ENCODE measurements at places on chromosomes 2 and 18.

DNA sequence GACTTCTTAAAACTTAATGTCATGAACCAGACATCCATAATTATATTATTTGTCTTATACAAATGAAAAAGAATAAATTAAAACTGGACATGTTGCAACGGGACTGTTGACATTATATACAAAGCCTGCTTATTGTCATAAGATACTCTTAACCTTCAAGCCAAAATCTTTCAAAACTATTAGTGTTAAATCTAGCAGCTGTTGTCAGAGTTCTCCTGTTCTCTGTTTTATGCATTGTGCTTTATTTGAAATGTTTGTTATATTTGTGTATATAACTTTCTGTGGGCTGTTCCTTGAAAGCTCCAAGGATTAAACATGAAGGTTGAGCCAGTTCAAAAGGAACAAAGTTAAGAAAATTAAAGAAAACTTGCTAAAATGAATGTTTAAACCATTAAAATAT is 335.5 kb upstream of the NT5C1B start:
- no peak for DNase-seq

GRCh38 chr2:178692845-178693244 is 114.4 kb downstream of the TTN start:
- DNase-seq: no peak

GRCh38 chr2:119366161-119366648 is 429 bp downstream of the C2orf76 start:
- peak; percentile 27 for DNase-seq

DNA sequence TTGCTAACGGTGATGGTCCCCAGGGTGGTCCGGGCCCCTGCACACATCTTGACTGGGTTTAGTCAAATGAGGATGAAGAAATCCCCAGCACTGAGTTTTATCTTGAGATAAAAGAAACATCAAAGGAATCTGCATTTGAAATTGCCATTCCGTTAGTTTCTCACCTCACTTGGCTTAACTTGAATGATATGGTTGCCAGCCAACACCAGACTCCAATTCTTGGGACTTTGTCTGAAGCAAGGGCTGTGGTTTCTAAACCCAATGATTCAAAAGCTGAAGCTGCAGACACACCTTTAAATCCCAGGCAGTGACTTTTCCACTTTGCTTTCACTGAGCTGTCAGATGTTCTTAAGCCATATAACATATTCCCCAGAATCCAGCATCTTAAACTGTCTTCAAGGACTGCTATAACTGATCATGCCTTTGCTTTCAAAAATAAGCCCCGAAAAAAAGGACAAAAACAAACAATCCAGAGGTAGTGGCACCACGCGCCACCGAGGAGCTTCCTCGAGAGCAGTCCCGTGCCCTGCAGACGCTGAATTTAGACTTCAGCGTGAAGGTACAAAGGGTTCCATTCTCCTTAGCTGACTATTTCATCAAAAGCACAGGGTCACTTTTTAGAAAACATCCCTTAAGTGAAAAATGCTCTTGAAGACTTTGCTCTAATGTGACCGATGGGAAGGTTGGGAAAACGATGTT is 189.3 kb downstream of the HDAC4 start:
- no peak for DNase-seq

DNA sequence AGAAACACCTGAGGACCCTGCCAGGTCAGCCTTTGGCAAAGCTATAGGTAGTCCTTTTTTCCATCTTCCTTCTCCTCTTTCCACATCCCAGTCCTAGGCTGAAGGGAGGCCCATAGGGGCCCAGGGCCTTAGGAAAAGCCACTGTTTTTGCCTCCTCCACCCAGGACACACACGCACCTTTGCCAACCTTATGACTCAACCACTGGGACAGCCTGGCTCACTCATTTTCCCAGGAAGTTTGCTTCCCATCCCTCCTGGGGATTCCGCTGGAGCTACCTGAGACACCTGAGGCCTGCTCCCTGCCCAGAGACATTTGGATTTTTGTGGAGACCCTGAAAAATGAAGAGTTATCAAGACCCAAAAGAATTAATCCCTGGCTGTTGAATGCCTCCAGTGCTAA is 273.4 kb upstream of the SIX2 start:
- DNase-seq: no peak

- DNase-seq: no peak
These were observed 64.7 kb downstream of the CCDC178 start for GRCh38 chr18:33375829-33376228.

DNA sequence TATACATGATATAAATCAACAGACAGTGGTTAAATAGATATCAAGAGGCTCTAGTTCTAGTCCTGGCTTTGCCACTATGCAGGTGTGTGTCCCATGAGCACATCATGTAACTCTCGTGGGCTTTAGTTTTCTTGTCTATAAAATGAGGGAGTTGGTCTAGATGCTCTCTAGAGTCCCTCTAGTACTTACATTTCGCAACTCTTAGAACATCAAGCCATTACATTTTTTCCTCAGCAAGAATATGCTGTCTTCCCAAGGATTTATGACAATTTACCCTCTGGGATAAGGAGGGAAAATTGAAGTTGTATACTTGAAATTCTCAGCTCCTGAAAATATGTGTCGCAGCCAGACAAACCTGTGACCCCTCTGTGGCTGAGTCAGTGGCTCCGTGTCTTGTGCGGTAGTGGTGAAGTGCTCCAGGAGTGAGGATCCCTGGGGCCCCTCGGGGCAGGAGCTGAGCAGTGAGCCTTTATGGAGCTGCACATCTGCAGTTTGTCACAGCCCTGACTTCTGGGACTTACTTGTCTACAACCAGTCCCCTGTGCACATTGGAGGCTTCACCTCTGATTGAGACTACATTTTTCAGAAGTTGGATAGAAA is 6.8 kb downstream of the PKP4 start:
- DNase-seq: no peak

DNA sequence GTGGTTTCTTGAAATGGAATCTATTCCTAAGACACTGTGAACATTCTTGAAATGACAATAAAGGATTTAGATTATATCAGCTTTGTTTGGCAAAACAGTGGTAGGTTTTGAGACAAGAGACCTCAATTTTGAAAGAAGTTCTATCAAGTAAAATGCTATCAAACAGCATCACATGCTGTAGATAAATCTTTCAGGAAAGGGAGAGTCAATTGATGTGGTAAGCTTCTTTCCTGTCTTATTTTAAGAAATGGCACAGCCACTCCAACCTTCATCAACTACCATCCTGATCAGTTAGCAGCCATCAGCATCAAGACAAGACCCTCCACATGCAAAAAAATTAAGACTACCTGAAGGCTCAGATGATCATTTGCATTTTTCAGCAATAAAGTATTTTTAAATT is 495.4 kb downstream of the TRIB2 start:
- no peak for DNase-seq

GRCh38 chr2:181760521-181760920 is 80.2 kb upstream of the NEUROD1 start:
- no peak for DNase-seq

DNA sequence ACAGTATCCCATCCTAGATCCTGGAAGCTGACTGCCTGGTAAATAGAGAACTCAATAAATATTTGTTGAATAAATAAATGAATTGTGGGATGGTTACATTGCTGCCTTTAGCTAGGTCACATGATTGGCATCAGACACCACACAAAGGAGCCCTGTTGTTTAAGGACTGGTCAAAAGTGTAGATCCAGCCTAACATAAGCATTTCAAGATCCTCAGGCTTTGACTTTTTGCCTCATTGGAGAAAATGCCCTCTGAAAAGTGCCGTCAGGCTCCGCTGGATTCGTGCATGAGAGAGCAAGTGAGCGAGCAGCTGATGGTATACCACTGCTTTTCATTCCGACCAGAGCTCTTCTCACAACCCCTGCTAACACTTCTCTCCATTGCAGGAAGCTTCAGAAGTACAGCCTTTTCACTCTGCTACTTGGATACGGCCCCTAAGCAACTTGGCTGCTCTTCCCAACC is 1.3 kb upstream of the ZNF24 start:
- DNase-seq: peak; percentile 33

GRCh38 chr2:223071139-223071538 is 19.1 kb downstream of the KCNE4 start:
- DNase-seq: no peak

GRCh38 chr2:202687276-202687675 is 52.5 kb downstream of the FAM117B start:
- no peak for DNase-seq

- no peak for DNase-seq
These were observed 889 bp downstream of the ZC3H15 start for GRCh38 chr2:186486651-186487647.

GRCh38 chr18:8224576-8224975 is 384.7 kb upstream of the RAB12 start:
- DNase-seq: no peak

DNA sequence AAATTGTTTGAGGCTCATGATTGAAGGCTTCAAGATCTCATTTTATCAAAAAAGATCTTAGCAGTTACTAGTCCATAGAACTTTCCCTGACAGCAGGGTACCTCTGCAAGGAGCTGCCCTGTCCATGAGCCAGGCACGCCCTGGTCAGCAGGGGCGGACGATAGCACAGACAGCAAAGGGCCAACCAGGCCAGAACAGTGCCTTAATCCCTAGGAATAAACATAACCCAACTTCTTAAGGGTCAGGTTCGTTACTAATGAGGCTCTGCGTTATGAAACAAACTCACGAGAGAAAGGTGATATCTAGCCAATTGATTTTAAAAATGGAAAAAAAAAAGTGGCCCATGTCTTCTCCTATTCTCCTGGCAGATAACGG is 59.2 kb downstream of the BCL2 start:
- no peak for DNase-seq

DNA sequence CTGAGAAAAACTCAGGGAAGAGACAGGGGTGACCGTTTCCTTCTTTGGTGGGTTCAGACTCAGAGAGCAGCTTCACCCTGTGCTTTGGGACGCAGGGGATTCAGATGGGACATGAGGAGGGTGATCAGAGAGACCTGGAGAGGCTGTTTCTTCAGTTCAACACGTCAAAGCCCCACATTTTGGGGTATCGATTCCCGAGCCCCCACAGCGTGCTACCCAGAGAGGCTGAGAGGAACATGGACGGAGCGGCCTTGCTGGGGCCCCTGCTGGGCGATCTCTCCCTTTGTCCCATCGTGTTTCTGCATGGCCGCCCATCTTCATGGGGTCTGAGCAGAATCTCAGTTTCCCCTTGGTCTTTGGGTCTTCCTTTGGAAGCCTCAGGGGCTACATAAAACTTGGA is 38.2 kb upstream of the PXDN start:
- DNase-seq: no peak

DNA sequence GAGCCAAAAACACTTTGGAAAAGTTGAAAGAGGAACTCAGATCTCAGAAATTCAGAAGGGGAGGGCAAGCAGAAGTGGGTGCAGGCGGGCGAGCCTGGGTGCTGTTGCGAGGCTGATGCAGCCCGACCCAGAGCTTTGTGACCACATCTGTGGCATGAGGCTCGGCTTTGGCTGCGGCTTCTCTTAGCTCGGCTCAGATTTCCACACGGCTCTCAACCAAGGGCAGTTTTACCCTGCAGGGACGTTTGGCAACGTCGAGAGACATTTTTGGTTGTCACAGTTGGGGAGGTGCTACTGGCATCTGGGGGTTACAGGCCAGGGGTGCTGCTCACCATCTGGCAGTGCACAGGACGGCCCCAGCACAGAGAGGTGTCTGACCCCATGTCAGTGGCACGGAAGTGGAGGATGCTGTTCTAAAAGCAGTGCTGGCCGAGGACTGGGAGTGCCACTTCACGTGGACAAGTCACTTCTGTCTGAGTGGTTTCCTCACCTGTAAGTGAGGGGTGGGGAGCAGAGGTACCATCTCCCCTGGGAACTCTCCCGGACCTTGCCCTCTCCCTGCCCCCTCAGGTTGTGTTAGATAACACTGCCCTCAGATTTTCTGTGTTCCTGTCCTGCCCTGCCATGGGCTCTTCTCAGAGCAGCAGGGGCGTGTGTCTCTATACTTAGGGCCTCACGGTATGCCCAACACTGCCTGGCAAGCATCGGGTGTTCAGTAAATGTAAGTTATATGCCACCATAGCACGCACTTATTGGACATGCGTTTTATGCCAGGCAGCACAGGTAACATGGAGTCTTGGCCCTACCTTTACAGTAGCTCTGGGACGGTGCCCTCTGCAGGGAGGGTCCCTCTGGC is 48.7 kb upstream of the FAHD2A start:
- no peak for DNase-seq

DNA sequence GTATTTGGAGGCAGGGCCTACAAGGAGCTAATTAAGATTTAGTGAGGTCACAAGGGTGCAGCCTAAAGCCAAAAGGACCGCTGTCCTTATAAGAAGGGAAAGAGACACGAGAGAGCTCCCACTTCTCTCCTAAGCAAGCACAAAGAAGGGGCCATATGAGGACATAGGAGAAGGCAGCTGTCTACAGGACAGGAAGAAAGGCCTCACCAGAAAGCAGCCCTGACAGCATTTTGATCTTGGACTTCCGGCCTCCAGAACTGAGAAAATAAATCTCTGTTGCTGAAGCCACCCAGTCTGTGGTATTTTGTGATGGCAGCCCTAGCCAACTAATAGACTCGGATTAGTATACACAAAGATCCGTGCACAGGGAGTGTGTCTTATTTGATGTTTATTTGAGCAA is 139.7 kb downstream of the B3GNT2 start:
- DNase-seq: no peak

DNA sequence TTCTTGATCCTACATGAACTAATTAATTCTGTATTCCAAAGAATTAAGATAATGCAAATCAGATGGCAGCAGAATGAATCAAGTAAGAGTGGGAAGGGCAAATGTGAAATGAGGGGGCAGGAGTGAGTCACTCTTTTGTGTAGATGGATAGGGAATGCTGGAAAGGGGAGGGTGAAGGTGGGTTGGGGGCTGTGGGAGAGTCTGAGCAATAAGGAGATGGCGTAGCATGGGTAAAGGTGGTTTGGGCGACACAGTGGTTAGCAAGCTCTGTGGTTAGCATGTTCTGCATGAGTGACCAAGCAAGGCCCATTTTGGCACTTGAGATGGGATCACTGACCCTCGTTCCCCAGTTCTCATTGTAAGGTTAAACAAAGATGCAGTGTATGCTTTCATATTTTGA is 20.4 kb downstream of the GPD2 start:
- no peak for DNase-seq

GRCh38 chr2:132790207-132790785 is 120.3 kb upstream of the LYPD1 start:
- DNase-seq: no peak

DNA sequence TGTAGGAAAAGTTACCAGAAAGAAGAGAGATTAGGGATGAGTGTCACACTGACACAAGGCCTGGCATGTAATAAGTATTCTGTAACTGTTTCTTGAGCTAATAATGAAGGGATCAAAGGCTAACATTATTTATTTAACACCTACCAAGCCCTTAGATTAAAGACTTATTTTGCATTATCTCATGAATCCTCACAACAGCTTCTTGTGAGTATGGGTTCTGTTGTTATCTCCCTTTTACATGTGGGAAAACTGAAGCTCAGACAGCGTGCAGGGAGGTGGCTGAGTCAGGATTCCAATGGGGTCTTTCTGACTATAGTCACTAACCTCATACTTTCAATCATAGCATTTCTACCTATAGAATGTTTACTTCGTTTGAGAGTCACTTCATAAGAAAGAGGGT is 79.0 kb upstream of the PROKR1 start:
- DNase-seq: no peak

GRCh38 chr2:206415618-206416243 is 27.6 kb upstream of the ADAM23 start:
- DNase-seq: no peak
